ENCODE measurements at places on chromosomes 12 and 14.

DNA sequence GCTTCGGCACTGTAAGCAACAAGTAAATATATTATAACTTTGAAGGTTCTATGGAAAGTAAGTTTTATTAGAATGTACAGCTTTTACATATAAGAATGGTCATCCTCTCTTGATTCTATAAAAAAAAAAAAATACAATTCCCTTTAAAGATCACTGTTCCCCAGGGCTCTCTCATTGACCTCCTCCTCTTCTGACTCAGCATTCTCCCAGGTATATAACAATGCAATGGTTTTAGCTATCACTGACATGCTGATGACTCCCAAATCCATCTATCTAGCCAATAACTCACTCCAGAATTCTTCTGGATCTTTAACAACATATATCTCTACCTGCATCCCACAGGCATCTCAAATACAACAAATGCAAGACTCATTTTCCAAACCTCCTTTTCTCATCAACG lies 62.7 kb downstream of the EEA1 start:
- DNase-seq: no peak

DNA sequence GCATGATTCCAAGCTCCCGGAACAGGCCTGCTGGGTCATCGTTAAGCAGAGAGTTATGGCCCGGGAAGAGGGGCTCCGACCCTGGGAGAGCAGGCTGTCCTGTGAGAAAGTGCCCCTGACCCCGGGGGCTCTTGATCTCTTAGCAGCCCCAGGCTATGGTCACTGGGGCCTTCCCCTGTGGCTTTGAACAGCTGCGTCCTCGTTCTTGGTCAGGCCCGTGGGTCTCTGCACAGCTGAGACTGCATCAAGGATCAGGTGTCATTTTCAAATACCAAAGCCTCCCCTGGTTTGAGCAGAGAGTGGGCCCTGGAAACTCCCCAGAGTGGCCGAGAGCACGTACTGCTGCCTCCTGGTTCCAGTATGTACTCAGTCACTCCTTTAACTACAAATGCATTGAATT lies 114.8 kb downstream of the ESRRB start:
- DNase-seq: no peak

DNA sequence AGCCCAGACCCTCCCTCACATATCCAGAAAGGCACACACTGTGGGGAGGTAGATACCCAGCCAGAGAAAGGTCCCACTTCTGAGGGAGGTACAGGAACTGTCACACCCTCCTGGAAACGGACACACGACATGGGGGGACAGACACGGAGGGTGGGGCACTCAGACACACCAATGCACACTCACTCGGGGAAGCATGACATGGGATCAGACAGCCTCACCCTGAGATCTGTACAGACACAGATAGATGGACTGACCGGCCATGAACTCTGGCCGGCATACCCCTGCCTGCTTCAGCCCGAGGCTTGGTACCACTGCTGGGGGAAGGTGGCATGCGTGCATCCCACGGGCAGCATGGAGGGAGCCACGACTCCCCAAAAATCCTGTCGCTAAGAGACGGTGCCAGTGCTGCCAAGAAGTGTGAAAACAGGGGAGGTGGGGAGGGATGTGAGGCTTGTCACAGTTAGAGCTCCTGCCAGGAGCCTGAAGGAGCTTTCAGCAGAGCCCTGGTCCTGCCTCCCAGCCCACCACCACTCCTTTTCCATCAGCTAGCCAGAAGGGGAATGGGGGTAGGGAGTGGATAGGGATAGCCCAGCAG lies 571 bp downstream of the CPNE6 start:
- DNase-seq: no peak

DNA sequence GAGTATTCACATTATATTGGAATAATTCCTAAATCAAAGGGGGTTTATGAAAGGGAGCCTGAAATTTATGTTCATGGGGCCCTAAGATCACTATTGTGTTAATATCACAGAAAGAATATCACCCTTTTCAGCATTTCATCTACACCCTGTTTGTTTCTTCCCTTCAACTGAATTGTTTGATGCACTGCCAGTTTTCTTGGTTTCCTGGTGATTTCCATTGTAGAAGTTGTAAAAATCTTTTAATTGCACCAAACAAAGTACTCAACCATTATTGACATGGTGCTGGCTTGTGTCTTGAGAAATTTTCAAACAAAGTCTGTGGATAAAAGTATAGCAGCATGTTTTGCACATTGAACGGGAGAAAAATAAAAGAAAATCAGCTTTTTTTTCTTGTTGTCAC lies 154.8 kb upstream of the PRKD1 start:
- DNase-seq: no peak

DNA sequence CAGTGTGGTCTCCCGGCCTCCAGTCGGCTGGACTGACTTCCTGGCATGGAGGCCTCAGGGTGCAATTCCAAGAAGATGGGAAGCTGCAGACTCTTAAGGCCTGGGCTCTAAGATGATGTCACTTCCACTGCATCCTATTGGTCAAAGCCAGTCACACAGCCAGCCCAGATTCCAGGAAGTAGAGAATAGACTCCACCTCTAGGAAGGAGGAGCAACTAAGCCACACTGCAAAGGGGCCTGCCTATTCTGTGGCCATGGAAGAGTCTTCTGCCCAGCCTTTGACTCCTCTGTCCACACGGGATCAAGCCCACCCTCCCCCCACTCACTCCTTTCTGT lies 103.9 kb upstream of the RFLNA start:
- no peak for DNase-seq

DNA sequence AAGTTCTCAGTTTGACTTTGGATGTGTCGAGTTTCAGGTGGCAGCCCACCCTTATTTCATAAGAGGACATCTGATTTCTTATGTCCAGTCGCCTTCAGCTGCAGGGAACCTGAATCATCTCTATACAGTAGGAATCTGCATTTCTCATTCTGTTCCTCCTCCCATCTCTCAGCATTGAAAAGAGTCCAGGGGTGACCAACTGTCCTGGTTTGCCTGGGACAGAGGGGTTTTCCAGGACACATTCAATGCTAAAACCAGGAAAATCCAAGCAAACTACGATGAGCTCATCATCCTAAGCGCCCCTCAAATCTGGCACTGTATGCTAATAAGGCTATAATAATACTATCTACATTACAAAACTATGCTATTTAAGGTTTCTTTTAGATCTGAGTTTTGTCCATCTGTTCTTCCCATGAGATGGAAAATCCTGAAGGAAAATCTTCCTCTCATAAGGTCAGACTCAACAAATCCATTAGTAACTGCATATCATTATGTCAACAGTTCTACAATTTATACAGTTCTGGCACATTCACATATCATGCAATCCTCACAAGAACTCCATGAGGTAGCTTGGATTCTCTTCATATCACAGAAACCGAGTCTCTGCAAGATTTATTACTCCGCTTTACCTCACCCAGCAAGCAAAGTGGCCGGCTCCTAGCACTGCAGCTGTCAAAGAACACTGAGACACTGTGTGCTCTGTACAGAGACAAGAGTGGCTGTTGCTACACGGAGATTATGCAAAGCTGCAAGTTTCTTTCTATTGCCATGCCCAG lies 15.6 kb upstream of the CALM1 start:
- DNase-seq: no peak

GRCh38 chr14:104757681-104758392 lies 4.9 kb downstream of the SIVA1 start:
- no peak for DNase-seq

DNA sequence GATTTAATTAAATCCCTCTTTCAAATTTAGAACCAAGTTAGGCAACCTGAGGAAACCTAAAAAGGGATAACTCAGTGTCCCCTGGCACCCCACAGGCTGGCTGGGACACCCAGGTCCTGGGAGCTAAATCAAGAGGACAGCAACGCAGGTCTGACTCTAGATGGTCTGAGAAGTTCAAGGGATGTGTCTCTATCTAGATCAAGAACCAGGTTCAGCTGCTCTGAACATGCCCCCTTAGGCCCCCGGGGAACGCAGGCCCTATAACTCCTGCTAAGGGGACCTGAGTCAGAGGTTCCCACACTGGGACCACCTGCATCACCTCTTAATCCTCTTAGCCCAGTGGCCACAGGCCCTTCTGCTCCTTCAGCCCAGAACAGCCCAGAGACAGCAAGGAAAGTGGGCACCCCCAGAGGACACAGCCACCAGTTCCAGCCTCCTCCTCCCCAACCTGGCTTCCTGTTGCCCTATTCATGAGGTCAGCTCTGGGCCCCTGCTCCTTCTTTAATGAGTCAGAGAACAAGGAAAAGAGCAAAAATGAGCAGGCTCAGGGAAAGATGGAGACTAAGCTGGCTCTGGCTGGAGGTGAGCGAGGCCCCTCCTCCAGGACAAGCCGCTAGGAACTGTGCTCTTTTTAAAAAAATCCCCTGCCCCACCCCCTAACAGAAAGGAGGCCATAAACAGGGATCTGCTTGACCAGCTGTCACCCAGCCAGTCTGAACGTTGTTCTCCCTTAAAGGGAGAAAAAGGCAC lies 10.8 kb downstream of the PITPNM2 start:
- no peak for DNase-seq

DNA sequence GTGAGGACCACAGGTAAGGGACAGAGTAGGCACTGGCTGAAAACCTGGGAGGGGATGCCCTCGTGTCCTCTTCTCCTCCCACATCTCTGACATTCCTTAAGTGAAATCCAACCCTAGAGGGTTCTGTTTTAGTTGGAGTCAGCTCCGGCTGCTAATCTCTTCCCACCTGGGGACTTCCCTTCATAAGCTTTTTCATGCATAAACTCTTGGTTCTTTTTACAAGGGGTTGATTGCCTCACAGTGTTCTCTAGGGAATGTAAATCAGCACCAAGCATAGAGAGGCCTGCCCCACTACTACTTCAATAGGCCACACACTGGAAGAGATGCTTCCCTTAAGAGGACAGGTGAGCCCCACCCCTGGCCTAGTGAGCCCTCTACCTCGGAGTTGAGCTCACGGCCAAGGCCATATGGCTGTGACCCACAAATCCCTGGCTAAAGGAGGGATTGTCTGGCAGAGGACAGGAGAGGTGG lies 3.2 kb upstream of the SYNDIG1L start:
- no peak for DNase-seq

DNA sequence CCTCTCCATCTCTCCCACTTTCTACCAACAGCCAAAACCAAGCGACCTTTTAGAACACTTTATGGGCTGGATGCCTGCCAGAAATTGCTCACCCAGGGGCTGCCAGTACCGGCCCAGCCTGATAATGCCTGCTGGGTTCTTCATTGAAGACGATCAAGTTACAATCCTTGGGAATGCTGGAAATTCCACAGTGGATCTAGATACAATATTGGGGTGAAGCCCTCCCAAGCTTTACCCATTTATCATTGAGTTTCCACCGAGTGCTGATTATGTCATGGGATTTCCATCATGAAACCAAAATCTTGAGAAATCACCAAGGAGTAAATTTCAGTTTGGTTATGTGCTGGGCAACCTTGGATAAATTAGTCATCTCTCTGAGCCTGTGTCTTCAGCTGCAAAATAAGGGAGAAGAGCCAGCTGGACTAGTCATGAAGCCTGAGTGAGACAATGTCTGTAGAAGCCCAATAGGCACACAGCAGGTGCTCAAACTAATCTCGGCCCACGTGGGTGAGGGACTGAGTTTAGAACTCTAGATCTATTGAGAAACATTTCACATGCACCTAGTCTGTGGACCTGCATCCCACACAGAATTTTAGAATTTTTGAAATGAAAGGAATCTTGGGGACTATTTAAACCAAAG lies 75.5 kb upstream of the CLMN start:
- no peak for DNase-seq

DNA sequence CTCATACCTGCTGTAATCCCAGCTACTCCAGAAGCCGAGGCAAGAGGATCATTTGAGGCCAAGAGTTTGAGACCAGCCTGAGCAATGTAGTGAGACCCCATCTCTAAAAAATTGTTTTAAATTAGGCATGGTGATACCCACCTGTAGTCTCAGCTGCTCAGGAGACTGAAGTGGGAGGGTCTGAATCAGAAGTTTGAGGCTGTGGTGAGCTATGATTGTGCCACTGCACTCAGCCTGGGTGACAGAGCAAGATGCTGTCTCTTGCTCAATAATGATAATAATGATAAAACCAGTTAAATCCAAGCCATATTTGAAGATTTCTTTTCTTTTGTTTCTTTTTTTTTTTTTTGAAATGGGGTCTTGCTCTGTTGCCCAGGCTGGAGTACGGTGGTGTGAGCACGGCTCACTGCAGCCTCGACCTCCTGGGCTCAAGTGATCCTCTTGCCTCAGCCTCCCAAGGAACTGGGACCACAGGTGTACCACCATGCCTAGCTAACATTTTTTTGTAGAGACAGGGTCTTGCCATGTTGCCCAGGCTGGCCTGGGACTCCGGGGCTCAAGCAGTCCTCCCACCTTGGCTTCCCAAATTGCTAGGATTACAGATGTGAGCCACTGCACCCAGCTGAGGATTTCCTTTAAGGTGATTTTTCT lies 12.8 kb downstream of the PSMA6 start:
- DNase-seq: no peak

GRCh38 chr14:58817846-58818245 lies 180.1 kb downstream of the DACT1 start:
- DNase-seq: no peak

- DNase-seq: no peak
Observed at GRCh38 chr12:30531731-30532678, 163.7 kb downstream of the IPO8 start.

GRCh38 chr12:82097877-82098276 lies 260.3 kb downstream of the CCDC59 start:
- DNase-seq: no peak

- no peak for DNase-seq
Observed at GRCh38 chr14:90291699-90292098, 35.3 kb downstream of the PSMC1 start.

DNA sequence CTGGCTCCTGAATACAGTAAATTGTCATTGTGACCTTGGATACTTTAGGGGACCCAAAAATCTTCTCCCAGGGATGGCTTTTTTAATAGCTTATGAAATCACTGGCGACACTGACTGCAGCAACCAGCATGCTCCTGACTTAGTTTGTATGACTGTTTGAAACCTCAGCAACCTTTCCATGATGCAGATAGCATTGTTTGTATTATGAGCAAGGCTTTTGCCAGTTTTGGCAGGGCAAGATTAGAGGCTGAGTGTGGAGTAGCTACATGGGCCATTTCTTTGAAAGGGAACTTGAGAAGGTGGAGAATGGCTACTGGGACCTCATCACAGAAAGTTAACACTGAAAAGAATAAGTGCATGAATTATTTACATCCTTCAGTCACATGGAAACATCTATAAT lies 50.9 kb downstream of the SLC4A8 start:
- DNase-seq: no peak
